ENCODE measurements at places on chromosomes 5 and 9. TPM values are rescaled to one million over a fixed set of nuclear protein-coding genes. Genes with fewer than 3 reads are reported as not detected.

Gene PHYHD1
- total RNA-seq: 1.2 TPM

Gene IGFBPL1
- total RNA-seq: 31.7 TPM

Gene KCNV2
- not detected for total RNA-seq

Gene PTPN3
- 4.4 TPM for total RNA-seq

Gene FAM219A
- 28.8 TPM for total RNA-seq

Gene CKMT2
- 2.2 TPM for total RNA-seq

Gene ZNG1A
- 38.4 TPM for total RNA-seq

Gene BHMT2
- total RNA-seq: 0.25 TPM

Gene AMBP
- not detected for total RNA-seq

Gene BDP1
- total RNA-seq: 76.7 TPM

Gene OTULINL
- total RNA-seq: 15.5 TPM

Gene ADAMTSL1
- 15.7 TPM for total RNA-seq

Gene ROR2
- total RNA-seq: 0.74 TPM

Gene SMIM33
- total RNA-seq: not detected

Gene NEUROG1
- total RNA-seq: 0.49 TPM

Gene TMC1
- 0.25 TPM for total RNA-seq

Gene SMIM3
- 2.5 TPM for total RNA-seq

Gene RANBP17
- total RNA-seq: 72.0 TPM

Gene GNE
- 34.7 TPM for total RNA-seq

Gene TRIM32
- 18.9 TPM for total RNA-seq

Gene ALDOB
- total RNA-seq: not detected

Gene FCN1
- total RNA-seq: 0.98 TPM

Gene PLAC8L1
- total RNA-seq: 0.25 TPM

Gene PCDHB8
- total RNA-seq: 4.9 TPM

Gene SLC36A2
- total RNA-seq: not detected

Gene PCDHA1
- 6.6 TPM for total RNA-seq

Gene ADGRD2
- 0.25 TPM for total RNA-seq

Gene ARL10
- total RNA-seq: 63.9 TPM

Gene SURF6
- total RNA-seq: 14.8 TPM

Data from temporal lobe (tissue), 4 donors.